SIG-M5 (cell line): ENCODE measurements at places on chromosomes 12 and 14.

- no peak for DNase-seq
Observed at GRCh38 chr14:34081576-34082136, 130.8 kb upstream of the EGLN3 start.

DNA sequence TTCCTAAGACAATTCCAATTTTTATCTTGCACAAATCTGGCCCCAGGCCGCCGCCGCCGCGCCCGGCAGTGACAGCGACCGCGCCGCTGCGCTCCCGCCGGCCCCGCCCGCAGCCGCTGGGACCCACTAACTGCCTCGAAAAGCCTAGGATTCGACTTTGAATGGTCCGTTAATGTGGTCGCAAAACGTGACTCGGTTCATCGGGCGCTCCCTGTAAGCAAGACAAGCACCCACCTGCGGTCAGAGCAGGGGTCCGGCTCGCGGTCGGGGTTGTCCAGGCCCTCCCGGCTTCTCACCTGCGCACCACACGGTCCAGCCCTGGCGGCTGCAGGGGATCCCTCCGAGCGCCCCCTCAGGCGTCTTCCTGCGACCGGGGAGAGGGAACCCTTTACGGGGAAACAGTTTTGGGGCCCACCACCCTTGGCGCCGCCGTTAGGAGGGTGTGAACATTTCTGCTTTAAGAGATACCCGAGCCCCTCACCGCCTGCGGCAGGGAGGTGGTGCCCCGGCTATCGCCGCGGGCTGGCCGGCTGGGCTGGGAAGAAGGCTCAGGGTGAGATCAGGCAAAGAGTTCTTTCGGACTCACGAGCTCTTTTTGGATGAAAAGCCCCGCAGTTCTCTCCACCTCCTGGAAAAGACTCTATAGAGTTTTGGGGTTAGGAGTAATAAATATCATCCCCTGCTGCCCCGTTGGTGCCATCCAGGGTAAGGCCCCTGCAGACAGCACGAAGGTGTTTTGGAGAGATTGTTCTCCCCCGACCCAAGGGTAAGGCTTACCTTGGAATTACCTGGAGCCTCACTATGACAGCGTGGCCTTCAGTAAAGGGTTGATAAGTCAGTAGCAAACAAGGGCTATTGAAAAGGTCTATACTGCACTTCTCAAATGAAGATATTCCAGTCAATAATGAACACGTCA lies 13.6 kb upstream of the FOXJ2 start:
- no peak for DNase-seq

DNA sequence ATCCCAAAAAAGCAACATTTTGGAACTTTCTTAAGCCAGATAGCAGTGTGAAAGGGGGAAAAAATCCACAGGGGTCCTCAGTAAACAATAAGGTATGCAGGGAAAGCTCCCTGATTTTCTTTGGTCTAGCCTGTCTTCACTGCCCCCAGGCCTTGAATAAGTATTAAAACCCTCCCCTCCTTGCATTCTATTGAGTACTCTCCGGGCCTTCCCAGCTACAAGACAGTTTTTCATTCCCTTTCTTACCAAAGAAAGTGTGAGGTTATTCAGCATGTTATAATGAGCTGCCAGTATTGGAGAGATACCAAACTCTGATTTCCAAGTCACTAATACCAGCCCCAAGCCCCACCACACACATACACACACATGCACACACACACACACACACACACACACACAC lies 59.8 kb upstream of the KIF21A start:
- no peak for DNase-seq

- DNase-seq: no peak
Observed at GRCh38 chr12:75852143-75852542, 179.4 kb downstream of the PHLDA1 start.

- DNase-seq: no peak
Observed at GRCh38 chr12:124520265-124520701, 47.1 kb downstream of the NCOR2 start.

DNA sequence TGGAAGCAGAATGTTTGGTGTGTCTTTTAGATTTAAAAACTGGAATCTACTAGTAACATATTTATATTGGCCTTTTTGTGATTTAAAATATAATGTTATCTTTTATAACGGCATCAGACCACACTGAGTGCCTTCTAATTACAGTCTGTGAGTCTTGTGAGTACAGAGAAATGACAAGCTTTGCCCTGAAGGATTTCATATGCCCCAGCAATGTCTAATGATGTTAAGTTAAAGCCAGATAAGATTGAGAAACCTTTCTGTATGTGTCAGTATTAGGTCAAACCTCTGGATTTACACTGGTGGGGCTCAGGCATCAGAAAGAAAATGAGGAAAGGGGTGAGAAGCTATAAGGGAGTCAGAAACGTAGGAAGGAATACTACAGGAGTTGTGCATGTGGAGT lies 25.2 kb downstream of the PLEKHA5 start:
- DNase-seq: no peak

GRCh38 chr12:3723916-3724805 lies 28.7 kb downstream of the CRACR2A start:
- DNase-seq: no peak

GRCh38 chr12:64798165-64798564 lies 26.3 kb upstream of the TBC1D30 start:
- DNase-seq: no peak

GRCh38 chr12:25529738-25530137 lies 23.3 kb downstream of the LMNTD1 start:
- DNase-seq: no peak

DNA sequence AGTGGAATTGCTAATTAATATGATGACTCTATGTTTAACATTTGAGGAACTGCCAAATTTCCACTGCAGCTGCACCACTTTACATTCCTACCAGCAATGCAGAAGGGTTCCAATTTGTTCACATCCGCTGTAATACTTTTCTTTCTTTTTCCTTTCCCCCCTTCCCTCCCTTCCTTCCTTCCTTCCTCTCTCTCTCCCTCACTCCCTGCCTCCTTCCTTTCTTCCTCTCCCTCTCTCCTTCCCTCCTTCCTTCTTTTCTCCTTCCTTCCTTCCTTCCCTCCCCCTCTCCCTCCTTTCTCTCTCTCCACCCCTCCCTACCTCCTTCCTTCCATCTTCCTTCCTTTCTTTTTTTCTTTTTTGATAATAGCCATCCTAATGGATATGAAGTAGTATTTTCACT lies 3.2 kb upstream of the PFKM start:
- DNase-seq: no peak

GRCh38 chr14:52014601-52015267 lies 25.4 kb downstream of the RTRAF start:
- DNase-seq: no peak

- no peak for DNase-seq
Observed at GRCh38 chr12:109720152-109720856, 6.7 kb downstream of the FAM222A start.
